ENCODE measurements at places on chromosomes 6 and 20.

DNA sequence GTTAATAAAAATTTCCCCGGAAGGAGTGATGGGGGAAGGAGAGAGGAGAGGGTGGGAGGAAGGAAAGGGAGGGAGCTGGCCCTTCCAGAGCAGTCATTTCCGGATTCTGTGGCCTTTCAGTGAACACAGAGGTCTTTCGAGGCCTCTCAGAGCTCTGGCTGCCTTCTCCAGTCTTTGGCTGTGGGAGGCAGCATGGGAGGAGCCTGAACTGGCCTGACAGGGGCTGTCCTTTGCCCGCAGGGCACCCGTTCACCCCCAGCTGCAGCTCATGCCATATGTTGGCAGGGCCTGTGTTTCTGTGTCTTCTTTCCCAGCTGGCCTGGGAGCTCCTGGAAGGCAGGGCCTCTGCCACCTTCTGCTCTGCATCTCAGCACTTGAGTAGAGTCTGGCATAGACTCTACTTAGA lies 95.5 kb downstream of the PPP1R14C start:
- DNase-seq: no peak

DNA sequence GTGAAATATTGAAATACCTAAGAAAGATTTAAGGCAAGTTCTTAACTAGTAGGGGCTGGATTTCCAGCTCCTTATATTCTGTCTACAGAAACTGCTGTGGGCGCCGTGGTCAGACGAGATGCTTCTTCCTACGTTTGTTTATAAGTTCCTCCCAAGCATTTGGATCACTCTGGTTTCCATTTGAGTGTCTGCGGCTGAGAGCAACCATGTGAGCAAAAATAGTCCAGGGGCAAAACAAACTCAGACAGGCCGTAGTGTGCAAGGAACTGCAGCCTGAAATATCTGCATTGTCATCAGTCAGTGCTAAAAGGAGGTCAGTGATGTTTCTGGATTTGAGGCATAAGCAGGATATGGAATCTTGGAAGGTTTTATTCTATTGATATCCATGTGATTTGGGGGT lies 485.9 kb upstream of the JAG1 start:
- DNase-seq: no peak

- DNase-seq: no peak
These were observed 178.7 kb downstream of the TAF4 start for GRCh38 chr20:61886721-61887595.

- DNase-seq: no peak
These were observed 164.5 kb downstream of the MTHFD1L start for GRCh38 chr6:151029970-151030369.

- no peak for DNase-seq
These were observed 374.1 kb upstream of the CITED2 start for GRCh38 chr6:139748353-139749146.

GRCh38 chr20:46749147-46749546 lies 39.7 kb downstream of the SLC2A10 start:
- DNase-seq: no peak

- DNase-seq: no peak
These were observed 178.2 kb upstream of the IMPG1 start for GRCh38 chr6:76250666-76251065.

DNA sequence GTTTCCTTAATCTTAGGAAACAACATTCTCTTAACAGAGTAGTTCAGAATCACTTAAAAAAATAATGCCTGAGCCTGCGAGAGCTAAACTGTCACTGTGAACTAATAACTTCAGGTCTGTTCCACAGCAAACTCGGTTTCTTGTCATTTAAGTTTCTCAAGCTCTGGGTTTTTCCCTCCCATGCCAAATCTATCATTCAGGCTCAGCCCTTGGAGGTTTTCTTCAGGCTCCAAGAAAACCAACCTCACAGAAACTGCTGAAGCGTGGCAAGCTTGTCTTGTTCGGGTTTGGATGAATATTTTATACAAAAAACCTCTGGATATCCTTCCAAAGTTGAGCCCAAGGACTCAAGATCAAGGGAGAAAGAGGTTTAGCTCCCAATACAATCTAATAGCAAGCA lies 99.7 kb upstream of the SNX9 start:
- no peak for DNase-seq

DNA sequence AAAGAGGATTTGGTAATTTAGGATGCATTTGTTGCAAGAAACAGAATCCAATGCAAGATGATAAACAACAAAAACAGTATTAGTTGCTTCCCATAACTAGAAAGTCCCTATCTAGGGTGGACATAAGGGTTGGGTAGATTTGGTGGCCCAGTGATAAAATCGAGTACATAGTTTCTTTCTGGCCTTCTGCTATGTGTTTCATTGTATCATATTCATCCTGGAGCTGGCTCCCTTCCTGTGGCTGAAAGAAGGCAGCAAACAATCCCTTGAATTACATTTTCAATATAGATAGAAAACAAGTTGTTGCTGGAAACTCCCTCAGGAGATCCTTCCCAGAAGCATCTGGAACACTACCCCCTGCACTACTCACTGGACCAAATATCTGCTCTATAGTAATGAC lies 135.1 kb downstream of the ID4 start:
- DNase-seq: no peak

GRCh38 chr6:41200901-41201763 lies at the start of gene TREML2:
TSS of gene TREML2 (minus strand) at chr6:41201149. CDS start at chr6:41201008, 141 bp downstream.
- DNase-seq: no peak

DNA sequence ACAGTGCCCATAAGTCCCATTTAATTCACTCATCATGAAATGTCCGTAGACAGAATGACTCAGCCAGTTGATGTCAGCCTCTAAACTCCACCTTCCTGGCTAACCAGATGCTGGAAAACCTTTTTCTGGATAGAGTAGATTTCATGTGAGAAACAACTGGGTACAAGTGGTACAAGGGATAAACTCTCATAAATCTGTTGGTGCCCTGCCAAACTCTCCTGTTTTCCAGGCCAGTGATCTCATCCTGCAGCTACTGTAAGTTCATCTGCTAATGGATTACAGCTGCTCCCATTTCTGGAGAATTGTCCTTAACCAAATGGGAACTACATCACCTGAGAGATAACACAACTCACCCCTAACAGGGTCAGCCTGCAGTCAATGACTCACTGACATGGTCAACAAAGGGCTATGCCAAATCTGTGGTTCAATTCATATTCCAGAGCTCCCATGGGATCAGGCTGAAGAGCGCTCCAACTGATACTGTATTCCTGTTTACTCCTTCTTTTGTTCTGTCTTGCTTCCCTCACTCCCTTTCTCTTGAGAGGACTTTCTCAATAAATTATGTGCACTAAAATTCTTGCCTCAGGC lies 210.1 kb upstream of the HDDC2 start:
- no peak for DNase-seq

DNA sequence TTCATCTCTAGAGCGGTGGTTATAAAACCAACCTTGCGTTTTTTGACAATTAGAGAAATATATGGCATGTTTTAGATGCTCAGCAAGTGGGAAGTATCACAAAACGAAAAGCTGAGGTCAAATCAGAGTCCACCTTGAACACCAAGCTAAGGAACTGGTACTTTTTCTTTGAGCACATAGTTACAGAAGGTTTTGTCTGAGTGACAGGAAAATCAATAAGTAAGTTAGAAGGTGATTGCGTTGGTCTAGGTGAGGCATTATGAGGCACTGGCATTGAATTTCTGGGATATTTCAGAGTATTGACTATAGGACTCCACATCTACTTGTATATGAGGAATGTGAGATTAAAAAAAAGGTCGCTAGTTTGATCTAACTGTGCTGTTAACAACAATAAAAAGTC lies 597 bp upstream of the HINT3 start:
- no peak for DNase-seq

- no peak for DNase-seq
These were observed 42.3 kb downstream of the HIVEP2 start for GRCh38 chr6:142902636-142903053.

GRCh38 chr6:139625081-139625939 lies 250.9 kb upstream of the CITED2 start:
- DNase-seq: no peak

- no peak for DNase-seq
These were observed 79.7 kb downstream of the SYNJ2 start for GRCh38 chr6:158061361-158061708.

GRCh38 chr20:49133571-49133970 lies 54.6 kb downstream of the STAU1 start:
- DNase-seq: no peak

- no peak for DNase-seq
These were observed 37.2 kb downstream of the CPXM1 start for GRCh38 chr20:2763186-2763585.

- no peak for DNase-seq
These were observed 4.8 kb upstream of the PRPH2 start for GRCh38 chr6:42727087-42727611.

DNA sequence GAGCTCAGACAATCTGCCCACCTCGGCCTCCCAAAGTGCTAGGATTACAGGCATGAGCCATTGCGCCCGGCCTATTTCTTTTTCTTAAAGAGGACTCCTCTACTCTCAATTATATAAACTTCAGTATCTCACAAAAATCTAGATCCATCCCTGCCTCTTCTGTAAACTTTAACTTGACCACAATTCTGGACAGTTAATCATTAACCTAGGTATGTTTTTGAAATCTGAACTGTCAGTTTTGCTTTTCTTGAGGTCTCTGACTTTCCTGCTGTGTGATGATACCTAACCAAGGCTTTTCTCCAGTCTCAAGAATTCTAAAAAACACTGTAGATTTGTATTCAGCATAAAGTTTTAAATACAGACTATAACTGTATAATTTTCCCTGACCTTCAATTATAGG lies 388.2 kb upstream of the SYNCRIP start:
- DNase-seq: no peak

- peak; percentile 67 for DNase-seq
These were observed 966 bp upstream of the REV3L start for GRCh38 chr6:111483736-111484632.

- DNase-seq: no peak
These were observed 988 bp downstream of the TIAM2 start for GRCh38 chr6:154996016-154996590.
